ENCODE measurements at places on chromosomes 13 and 19. TPM values are rescaled to one million over a fixed set of nuclear protein-coding genes. Genes with fewer than 3 reads are reported as not detected.

- DNase-seq = no peak
These were observed 190.2 kb downstream of the GGACT start for GRCh38 chr13:100398360-100398759.

DNA sequence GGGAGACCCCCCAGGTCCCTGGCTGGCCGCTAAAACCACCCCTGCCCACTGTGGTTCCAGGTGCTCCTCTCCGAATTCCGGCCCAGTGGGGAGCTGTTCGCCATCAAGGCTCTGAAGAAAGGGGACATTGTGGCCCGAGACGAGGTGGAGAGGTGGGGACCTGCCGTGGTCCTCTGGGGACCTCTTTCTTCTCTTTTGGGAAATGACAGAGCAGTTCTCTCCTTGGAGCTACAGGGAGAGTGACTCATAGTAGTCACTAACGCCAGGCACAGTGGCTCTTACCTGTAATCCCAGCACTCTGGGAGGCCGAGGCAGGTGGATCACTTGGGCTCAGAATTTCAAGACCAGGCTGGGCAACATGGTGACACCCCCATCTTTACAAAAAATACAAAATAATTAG lies 7.3 kb downstream of the PTGER1 start:
- DNase-seq = no peak

- DNase-seq = no peak
These were observed 64.4 kb downstream of the POSTN start for GRCh38 chr13:37534181-37534580.

DNA sequence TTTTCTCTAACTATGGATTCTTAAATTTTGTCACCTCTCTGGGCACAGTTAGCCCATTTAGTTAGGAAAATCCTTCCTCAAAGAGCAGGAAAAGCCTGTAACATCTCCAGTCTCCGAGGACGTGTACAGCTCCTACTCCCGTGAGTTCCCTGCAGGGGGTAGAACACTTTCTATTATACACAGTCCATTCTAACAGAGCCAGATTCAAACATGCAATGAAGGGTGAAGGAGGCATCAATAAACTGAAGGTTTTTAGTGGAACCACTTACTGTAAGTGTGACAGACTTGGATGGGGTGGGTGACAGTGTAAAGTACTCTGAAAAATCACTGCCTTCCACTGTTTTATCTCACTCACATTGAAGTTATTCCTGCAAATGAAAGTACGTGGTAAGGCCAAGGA lies 204.7 kb upstream of the DACH1 start:
- no peak for DNase-seq

DNA sequence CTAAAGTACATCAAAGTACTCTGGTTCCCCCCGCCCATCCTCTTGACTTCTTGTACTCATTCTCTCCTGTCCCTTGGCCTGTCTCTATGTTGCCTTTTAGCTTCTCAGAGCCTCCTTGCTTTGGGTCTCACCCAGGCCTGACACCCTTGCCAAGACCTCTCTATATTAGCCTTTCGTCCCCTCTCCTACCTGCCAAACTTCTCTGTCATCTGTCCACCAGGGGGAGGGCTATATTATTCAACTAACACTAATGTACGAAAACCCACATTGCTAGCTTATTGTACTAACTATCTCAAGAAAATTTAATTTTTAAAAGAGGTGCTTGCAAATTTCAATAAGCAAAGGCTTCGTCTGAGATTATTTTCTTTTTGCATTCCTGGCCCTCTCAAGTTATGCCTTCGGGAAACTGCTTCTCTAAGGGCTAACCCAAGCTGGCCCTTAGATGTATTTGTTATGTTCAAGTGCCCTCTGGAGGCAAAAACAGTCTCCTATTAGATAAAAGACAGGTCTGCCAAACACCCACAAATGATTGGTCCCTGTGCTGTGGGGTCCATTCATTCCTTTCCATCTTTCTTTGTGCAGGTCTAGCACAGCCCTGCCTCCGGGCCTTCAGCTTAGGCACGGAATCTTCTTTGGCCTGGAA lies 6.3 kb upstream of the MRPS31 start:
- no peak for DNase-seq

- no peak for DNase-seq
These were observed 611.4 kb downstream of the PCDH9 start for GRCh38 chr13:66618702-66619101.

DNA sequence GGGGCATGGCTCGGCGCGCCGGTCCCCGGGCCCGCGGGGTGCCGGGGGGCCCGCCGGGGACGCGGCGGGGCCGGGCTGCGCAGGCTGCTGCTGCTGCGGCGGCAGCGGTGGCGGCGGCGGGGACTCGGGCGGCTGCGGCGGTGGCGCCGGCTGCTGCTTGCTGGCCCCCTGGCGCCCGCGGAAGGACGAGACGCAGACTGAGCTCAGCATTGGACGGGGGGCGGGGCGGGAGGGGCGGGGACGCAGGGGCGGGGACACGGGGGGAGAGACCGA lies 368 bp downstream of the KCNC3 start:
- DNase-seq = no peak

- DNase-seq = no peak
These were observed 222.0 kb downstream of the SLITRK5 start for GRCh38 chr13:87893186-87893585.

GRCh38 chr19:40630571-40631160 lies 29.5 kb downstream of the LTBP4 start:
- DNase-seq = no peak

- DNase-seq = no peak
These were observed 324.3 kb downstream of the ZNF536 start for GRCh38 chr19:30696514-30696913.

DNA sequence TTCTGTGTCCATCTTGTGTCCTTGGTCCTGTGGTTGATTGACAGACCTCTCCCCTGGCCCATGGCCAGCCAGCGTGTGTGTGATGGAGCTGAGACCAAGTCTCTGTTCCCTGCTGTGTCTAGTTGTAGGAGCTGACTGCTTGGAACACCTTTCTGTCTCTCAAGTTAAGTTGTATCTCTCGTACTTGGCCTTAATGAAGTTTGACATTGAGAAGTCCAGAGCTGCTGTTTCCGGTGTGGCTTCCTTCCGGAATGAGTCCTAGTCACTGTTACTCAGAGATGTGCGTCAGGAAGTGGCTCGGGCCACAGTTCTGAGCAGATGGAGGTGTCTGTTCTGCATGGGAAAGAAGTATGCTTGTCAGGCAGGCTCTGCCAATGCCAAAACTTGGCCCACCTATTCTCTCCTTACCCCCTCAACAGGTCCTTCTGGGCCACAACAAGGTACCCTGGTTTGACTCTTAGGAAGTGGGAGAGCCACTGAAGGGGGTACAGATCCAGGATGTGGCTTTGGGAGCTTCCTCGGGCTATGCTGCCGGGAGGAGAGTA lies 54.3 kb downstream of the GATAD2A start:
- DNase-seq = no peak

DNA sequence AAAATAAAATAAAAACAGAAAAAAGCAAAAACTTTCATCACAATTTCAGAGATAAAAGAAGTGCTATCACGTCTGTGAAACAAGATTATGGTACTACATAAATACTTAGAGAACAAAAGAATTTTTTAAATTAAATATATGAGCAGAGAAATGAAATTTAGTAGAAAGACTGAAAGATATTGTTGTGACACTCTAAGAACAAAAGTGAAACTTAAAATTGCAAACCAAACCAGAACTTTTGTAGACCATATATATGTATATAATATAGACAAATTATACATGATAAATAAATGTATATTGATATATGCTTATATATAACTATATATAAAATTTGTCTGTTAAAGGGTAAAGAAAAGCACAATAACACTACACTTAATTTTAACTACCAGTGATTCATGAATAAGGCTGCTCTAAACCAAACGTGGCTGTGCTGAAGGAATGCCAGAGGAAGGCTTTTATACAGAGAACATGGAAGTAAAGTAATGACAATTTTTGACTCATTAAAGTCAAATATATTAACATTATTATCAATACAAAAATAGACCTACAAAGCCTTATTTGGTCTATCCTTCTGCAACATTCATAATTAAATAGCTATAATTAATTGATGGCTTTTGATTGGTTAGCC lies 1516.7 kb upstream of the PCDH20 start:
- DNase-seq = no peak

DNA sequence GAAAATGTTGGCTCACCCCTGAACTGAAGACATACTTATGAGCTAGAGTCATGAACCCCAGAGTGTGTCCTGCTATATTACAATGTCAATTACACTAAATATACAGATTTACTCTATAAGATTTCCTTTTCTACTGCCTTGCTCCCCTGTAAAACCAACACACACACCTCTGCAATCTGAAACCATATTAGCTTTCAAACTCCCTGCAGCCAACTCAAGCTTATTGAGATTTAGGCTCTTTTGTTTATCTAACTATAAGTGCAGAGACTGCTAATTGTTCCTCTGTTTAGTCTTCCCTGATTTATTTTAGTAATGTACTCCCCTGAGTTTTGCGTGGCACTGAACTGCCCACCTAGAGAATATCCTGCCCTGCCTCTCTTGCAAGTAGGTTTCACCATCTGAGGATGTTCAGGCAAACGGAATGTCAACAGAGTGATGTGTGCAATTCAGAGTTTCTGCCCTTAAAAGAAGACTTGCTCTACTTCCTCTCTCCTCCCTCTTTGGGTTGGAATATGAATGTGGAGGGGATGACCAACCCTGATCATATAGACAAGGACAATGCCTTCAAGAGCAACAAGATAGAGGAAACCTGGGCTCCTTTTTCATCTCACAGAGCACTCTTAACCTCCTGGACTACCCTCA lies 22.3 kb downstream of the FAM216B start:
- no peak for DNase-seq

The ZNF888 gene
- 3.7 TPM for total RNA-seq

The SH2D3A gene
- 21.9 TPM for total RNA-seq

The NDUFA13 gene
- 47.9 TPM for total RNA-seq

The CCDC70 gene
- total RNA-seq = not detected

The PEAK3 gene
- total RNA-seq = 2.0 TPM

The PSPC1 gene
- 68.0 TPM for total RNA-seq
